ENCODE measurements at places on chromosomes 1 and 21.

- peak; percentile 45 for DNase-seq
These were observed 455 bp downstream of the UCHL5 start for GRCh38 chr1:193058529-193059281.

GRCh38 chr1:201450721-201451291 is 18.2 kb downstream of the PHLDA3 start:
- DNase-seq: peak; percentile 68

- no peak for DNase-seq
These were observed 11.2 kb downstream of the MINDY1 start for GRCh38 chr1:150995460-150995859.

DNA sequence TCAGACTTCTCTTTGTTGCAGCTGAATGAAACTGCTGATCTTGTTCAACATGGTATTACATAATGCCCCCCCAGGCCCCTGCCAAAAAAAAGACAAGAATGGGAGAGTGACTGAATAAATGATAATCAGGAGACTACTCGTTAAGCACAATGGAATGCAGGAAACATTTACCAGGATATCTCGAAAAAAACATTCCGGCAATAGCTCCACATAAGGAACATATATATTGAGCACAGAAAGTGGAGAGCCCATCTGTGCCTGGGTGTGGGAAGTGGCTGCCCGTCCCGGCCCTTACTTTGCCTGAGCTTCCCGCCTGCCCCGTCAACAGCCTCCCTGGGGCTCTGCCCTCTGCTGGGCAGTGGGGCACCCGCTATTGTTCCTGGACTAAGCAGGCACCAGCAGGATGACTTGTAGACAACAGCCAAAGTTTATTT is 13.3 kb downstream of the TRIM11 start:
- peak; percentile 74 for DNase-seq

- DNase-seq: no peak
These were observed 8.4 kb downstream of the CFAP126 start for GRCh38 chr1:161359291-161359690.

DNA sequence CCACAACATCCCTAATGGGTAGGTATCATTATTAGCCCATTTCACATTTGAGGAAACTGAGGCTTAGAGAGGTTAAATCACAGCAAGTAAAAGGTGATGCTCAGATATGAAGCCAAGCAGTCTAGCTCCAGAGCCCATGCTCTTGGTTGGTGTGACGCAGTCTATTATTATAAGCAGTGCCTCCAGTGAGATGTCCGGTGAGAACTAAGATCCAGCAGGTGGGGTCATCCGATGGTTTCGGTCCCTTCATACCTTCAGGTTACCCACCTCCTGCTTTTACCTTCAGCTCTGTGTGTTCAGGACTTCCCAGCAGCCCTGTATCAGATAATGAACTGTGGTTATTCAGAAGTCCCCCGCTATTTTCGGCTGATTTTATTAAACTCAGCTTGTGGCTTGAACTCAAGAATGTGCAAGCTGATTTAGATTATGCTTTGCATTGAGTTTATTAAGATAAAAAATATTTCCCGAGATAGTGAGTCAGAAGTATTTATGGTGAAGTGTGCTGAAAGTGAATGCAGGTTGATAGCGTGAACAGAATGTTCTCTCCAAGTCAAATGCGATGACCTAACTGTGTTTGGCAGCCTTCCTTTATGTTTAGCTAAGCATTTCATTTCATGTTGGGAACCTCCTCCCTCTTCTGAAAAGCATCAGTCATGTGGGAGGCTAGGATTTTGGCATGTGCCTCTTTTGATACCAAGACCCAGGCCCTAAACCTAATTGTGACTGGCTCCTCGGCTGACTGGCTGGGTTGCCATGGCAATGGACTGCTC is 160.9 kb upstream of the UBE2U start:
- peak; percentile 98 for DNase-seq

- DNase-seq: no peak
These were observed 1.0 kb upstream of the GALNT2 start for GRCh38 chr1:230066031-230066430.

DNA sequence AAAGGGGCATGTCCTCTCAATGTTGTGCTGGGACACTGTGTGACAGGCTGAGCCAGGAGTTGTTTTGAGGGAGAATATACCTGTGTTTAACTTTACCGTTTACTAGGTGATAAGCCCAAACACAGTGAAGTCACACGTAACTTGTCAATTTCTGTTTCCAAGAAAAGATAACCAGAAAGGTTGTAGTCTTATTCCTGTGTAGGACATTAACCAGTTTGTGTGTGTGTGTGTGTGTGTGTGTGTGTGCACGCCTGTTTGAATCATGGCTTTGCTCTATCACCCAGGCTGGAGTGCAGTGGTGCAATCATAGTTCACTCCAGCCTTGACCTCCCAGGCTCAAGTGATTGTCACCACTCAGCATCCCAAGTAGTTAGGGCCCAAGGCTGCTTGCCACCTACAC is 83.6 kb downstream of the MRPS6 start:
- DNase-seq: no peak

DNA sequence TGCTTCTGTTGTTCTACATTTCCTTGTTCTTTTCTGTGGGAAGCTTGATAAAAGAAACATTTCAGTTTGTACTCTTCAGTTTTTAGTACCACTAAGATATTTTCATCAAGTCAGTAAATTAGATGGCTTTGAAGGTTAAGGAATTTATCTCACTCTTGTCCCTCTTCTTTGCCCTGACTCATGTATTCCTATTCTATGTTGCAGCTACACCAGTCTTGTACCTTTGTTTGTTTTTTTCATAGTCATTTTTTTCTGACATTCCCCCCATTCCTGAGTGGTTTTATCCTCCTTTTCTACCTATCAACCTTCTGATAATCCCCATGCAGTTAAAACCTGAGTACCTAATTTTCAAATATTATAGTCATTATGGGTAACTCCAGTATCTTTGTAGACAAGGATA is 65.4 kb downstream of the MAST2 start:
- no peak for DNase-seq

DNA sequence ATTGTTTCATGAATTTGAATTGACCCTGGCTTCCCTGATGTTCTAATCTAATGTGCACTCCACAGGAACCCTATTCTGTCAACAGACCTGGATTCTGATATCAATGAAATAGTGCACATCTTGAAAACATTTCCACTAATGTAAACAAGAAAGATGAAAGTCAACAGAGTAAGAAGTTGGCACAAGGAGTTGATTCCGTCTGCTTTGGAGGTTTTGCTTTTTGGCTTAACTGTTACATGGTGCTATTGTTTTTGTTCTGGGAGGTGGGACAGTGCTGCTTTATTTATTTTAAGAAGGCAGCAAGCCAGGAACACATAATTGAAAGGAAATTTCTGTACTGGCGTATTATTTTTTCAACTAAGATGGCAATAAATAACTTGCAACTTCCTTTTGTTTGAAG is 73.3 kb downstream of the LEPR start:
- no peak for DNase-seq

GRCh38 chr1:44947063-44947773 is 39.2 kb downstream of the EIF2B3 start:
- peak; percentile 32 for DNase-seq

DNA sequence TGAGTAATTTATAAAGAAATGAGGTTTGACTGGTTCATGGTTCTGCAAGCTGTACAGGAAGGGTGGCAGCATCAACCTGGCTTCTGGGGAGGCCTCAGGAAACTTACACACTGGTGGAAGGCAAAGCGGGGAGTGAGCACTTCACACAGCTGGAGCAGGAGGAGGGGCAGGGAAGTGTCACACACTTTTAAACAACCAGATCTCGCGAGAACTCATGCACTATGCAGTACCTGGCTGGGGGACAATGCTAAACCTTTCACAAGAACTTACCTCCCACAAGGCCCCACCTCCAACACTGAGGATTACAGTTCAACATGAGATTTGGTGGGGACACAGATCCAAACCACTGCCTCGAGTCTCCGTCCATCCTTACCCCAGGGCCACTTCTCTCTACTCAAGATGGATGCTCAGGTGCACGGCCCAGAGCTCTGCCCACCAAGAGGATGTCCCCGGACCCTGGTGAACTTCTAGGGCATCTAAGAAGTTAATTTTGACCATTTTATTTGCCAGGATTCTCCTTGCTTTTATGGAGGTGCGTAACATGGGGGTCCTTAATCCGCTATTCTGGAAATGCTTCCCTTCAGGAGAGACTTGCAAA is 22.7 kb upstream of the ACTRT2 start:
- DNase-seq: no peak

DNA sequence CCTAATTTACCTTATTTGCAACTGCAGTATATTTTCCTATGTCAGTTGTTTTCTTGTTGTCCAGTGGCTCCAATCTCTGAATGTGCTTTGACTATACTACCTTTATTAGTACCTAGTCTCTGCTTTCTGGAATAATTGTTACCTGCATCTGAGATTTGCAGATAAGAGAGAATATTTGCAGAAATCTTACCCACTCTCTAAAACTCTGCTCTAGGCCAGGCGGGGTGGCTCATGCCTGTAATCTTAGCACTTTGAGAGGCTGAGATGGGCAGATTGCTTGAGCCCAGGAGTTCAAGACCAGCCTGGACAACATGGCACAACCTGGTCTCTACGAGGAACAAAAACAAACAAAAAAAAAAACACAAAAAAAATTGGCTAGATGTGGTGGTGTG is 2.0 kb upstream of the SYDE2 start:
- DNase-seq: no peak

DNA sequence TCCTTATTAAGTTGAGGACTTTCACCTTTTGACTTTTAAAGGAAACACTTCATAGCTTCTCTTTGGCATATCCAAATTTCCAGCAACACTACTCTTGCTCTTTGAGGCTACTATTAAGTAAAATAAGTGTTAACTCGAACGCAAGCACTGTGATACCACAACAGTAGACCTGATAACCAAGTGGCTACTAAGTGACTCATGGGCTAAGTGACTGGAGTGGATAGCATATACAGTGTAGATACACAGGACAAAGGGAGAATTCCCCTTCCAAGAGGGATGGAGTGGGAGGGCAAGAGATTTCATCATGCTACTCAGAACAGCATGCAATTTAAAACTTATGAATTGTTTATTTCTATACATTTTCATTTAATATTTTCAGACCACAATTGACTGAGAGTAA is 9.8 kb upstream of the KCNA3 start:
- no peak for DNase-seq

- no peak for DNase-seq
These were observed 628.6 kb downstream of the KCNT2 start for GRCh38 chr1:195979646-195980045.

GRCh38 chr1:19955534-19956170 is 23.8 kb downstream of the PLA2G2A start:
- no peak for DNase-seq

- no peak for DNase-seq
These were observed 35.2 kb downstream of the TP73 start for GRCh38 chr1:3687504-3687903.

DNA sequence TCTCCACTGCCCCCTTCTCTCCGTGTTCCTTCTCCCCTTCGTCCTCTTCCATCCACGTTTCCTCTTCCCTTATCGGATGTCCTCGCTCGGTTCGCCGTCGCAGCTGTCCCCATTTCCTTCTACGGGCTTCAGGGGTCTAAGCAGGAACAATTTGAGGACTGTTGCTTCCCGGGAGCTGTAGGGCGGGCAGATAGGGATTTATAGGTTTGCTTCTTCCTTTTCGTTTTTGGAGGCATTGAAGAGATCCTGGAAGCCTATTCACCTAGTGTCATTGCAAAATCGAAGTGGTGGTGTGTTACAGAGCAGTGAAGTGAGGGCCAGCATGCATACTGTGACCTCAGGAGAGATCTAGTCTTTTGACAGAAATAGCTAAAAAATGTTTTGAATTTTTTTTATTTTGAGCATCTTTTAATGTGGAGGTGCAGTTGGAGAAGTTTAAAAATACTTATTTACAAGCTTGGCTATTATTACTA is 897 bp downstream of the ZYG11B start:
- no peak for DNase-seq

GRCh38 chr1:6345009-6345408 is 48.6 kb downstream of the ACOT7 start:
- no peak for DNase-seq

- no peak for DNase-seq
These were observed 145.4 kb downstream of the SLC30A10 start for GRCh38 chr1:219782929-219783328.

DNA sequence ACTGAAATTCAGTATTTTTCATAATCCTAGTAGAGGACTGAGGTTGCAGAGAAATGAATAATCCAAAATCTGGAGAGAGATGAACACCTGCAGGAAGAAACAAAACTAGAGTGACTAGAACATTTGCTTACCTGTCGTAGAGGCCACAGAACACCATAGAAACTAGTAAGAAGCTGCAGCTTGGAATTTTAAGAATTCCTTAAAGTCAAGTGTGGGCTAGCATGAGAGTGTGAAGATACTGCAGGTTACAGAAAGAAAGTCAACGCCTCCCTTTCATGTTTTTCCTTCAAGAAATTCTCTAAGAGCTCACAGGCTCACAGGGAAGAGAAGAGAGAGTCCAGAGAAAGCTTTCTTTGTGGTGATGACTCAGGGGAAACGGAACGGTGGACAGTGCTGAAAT is 633.7 kb downstream of the LRRIQ3 start:
- DNase-seq: no peak

GRCh38 chr1:158801396-158801795 is 20.4 kb upstream of the OR6N2 start:
- no peak for DNase-seq

DNA sequence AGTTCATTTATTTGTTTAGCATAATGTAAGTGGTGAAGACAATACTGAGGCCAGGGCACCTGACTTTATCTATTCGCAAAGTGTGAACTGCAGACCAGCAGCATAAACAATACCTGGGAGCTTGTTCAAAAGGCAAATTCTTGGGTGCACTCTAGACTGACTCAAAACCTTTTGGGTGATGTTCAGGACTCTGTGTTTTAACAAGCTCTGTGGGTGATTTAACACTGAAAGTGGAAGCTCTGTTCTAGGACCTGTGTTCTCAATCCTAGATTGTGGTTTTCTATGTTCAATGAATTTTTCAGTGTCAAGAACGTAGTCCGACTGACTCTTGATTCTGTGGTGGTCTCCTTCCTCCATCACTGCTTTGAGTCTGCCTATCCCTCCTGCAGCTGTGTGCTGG is 71.9 kb downstream of the GPR88 start:
- DNase-seq: no peak

GRCh38 chr1:230684998-230685397 is 28.9 kb downstream of the AGT start:
- DNase-seq: no peak

- no peak for DNase-seq
These were observed 65.0 kb downstream of the SYT6 start for GRCh38 chr1:114088392-114089299.

- DNase-seq: no peak
These were observed 1.6 kb upstream of the PFKL start for GRCh38 chr21:44298301-44298700.

DNA sequence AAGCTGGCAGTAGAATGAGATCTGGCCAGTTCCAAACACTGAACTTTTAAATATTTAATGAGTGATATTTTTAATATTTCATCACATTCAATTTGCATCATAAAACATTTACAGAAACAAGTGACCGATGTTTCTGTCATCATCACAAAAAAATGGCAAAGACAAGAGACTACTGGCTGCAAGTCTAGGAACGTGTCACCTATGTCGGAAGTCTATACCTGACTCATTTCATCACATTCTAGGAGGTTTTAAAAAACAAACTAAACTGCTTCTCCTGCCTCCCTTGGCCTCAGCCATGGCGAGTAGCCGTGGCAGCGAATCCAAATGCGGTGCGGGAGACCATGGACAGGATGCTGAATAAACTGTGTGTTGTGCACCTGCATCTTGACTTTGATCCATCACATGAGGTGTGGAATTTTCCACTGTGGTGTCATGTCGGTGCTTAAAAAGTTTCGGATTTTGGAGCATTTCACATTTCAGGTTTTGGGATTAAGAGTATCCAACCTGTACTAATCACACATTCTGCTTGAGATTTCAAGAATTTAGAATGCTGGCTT is 43.1 kb downstream of the CLSTN1 start:
- DNase-seq: no peak

Data from brain microvascular endothelial cell (primary cell).